ENCODE measurements at places on chromosomes 11 and 22. TPM values are rescaled to one million over a fixed set of nuclear protein-coding genes. Genes with fewer than 3 reads are reported as not detected.

GTSE1 gene
- 22.3 TPM for total RNA-seq

UBQLN3 gene
- not detected for total RNA-seq

HORMAD2 gene
- total RNA-seq = not detected

TMEM9B gene
- total RNA-seq = 52.7 TPM

SDF2L1 gene
- total RNA-seq = 13.3 TPM

OR51B5 gene
- total RNA-seq = not detected

RPL27A gene
- 473 TPM for total RNA-seq

CLTCL1 gene
- 28.2 TPM for total RNA-seq

PRR14L gene
- 35.1 TPM for total RNA-seq

MUC6 gene
- total RNA-seq = not detected

UPK3A gene
- total RNA-seq = not detected

SOX10 gene
- total RNA-seq = not detected

OR52I1 gene
- total RNA-seq = not detected

OR4D6 gene
- total RNA-seq = not detected
